Stimulated activated naive CD4-positive, alpha-beta T cell treated with Interleukin-2 at 50 U/mL for 16 hours (primary cell): ENCODE measurements at places on chromosomes 12 and 14.

GRCh38 chr12:94510128-94510527 lies 50.5 kb upstream of the CEP83 start:
- DNase-seq, result no peak

GRCh38 chr12:2998789-2999264 lies 39.6 kb downstream of the TEAD4 start:
- no peak for DNase-seq

GRCh38 chr12:109772622-109773321 lies 59.1 kb downstream of the FAM222A start:
- no peak for DNase-seq

DNA sequence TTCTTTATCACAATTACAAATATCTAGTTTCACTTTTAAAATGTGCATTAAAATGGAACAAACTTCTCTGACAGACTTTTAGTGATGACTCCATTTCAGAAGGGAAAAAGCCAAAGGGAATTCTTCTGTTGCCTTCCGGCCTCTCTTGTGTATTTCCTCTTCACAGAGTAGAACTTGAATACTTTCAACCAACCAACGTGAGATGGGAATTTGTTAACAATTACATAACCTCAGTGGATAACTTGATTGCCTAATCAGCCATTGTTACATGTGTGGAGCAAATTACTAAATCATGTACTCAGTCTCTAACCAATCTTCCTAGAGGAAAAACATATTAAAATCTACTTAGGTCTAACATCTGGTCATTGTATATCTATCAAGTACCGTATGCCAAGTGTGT lies 291.1 kb downstream of the SYT1 start:
- no peak for DNase-seq

DNA sequence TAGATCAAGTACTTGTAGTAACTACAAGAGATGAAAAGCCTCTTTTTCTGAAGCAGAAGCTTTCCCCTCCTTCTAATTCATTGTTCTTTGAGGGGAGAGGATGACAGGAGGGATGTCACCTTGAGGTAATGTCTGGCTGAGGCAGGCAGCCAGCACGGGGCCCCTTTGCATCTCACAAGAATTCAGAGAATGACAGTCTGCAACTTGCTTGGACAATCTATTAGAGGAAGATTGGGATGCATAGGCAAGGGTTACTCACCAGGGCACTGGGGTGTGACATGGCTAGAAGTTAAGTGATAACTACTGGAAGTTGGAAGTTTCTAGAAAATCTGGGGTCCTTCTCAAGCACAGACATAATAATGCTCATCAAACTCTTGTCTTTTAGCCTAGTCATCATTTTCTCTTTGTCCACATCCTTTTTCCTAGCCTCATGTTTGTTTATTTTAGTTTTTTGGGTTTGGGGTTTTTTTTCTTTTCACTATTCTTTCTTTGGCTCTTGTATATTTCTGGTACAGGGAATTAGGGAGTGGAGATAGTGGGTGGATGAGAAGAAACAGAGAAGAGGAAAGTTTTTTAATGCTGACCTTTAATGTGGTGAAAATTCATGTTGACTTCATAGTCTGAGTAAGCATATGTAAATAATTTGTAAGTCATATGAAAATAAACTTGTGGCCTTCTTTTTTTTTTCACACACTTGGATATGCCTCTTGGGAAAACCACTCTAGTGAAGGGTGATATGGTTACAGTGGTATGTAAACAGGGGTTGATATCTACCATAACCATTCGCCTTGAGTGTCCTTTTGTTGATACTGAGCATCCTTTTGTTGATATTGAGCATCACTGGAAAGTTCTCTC lies 55.1 kb downstream of the TTLL5 start:
- no peak for DNase-seq

DNA sequence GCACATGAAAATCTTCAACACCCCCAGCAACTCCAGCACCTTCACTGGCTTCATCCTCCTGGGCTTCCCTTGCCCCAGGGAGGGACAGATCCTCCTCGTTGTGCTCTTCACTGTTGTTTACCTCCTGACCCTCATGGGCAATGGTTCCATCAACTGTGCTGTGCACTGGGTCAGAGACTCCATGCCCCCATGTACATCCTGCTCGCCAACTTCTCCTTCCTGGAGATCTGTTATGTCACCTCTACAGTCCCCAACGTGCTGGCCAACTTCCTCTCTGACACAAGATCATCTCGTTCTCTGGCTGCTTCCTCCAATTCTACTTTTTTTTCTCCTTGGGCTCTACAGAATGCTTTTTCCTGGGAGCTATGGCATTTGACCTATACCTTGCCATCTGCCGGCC lies 11.5 kb upstream of the OR11G2 start:
- no peak for DNase-seq
